ENCODE measurements at places on chromosomes 4 and X. TPM values are rescaled to one million over a fixed set of nuclear protein-coding genes. Genes with fewer than 3 reads are reported as not detected.

MAGEB10 gene
- total RNA-seq = not detected

CACNA1F gene
- 0.11 TPM for total RNA-seq

DNA sequence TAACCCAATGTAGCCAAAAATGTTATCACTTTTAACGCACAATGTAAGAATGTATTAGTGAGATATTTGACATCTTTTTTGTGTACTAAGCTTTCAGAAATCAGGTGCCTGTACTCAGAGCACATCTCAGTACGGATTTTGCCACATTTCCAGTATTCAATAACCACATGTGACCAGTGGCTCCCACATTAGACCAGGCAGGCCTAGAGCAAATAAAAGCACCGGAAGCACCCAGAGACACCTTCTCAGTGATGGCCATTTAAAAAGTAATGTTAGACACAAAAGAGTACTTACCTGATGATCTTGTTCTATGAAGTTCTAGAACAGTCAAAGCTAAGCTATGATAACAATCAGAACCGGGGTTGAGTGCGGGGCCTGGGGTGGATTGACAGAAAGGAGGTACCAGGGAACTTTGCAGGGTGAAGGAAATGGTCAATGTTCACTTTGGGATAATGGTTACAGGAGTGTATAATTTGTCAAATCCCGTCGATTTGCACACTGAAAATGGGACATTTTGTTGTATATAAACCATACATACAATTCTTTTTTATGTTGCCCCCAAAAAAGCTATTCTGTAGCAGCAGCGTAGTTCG is 1.2 kb downstream of the CTPS2 start:
- H3K4me3 ChIP-seq = peak overlapping the region; percentile 75
- peak overlapping the region; percentile 69 for H3K27ac ChIP-seq
- H3K4me1 ChIP-seq = peaks cover 10% of the 10 kb centered on the region
- H3K27me3 ChIP-seq = no peaks in the 10 kb centered on the region
- H3K36me3 ChIP-seq = no peaks in the 10 kb centered on the region

EPHA5 gene
- not detected for total RNA-seq

- peaks cover 54% of the 10 kb centered on the region for H3K4me1 ChIP-seq
- peak overlapping the region; percentile 87 for H3K27ac ChIP-seq
- H3K27me3 ChIP-seq = no peaks in the 10 kb centered on the region
Observed at GRCh38 chr4:152534541-152535359, 1.1 kb downstream of the FBXW7 start.

GRCh38 chrX:72040506-72040905 is 91.2 kb downstream of the RTL5 start:
- H3K36me3 ChIP-seq = no peaks in the 10 kb centered on the region
- H3K27ac ChIP-seq = no peak overlapping the region
- H3K4me1 ChIP-seq = no peaks in the 10 kb centered on the region
- DNase-seq = no peak
- H3K27me3 ChIP-seq = peaks cover 19% of the 10 kb centered on the region

GRCh38 chr4:151835467-151835866 is 74.7 kb upstream of the GATB start:
- H3K27me3 ChIP-seq = peaks cover 5% of the 10 kb centered on the region
- H3K4me1 ChIP-seq = no peaks in the 10 kb centered on the region

DNA sequence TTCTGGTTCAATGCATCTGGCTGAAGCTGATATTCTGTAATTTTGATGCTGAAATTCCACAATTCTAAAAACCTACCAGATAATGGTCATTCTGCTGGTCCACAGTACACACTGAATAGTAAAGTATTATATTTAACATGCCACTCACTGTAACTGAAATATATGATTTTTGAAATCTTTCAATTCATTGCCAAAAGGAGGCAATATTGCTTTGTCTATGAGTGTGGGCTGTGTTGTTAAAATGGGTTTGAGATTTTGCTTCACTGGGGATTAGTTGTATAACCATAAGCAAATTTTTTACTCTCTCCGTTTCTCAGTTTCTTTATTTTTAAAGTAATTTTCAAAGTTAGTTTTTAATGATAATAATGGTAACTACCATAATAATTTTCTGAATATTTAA is 1404.1 kb upstream of the IGFBP7 start:
- no peak for DNase-seq
- no peaks in the 10 kb centered on the region for H3K4me1 ChIP-seq
- H3K27me3 ChIP-seq = no peaks in the 10 kb centered on the region
- H3K27ac ChIP-seq = no peak overlapping the region
- H3K36me3 ChIP-seq = no peaks in the 10 kb centered on the region

- no peak overlapping the region for H3K27ac ChIP-seq
- H3K36me3 ChIP-seq = peaks cover 49% of the 10 kb centered on the region
- DNase-seq = no peak
- H3K4me1 ChIP-seq = peaks cover 16% of the 10 kb centered on the region
- H3K4me3 ChIP-seq = no peak overlapping the region
Observed at GRCh38 chr4:77745792-77746191, 73.4 kb downstream of the CNOT6L start.

FMR1NB gene
- not detected for total RNA-seq

Data from activated CD8-positive, alpha-beta T cell treated with anti-CD3 and anti-CD28 coated beads, Interleukin-2, amount 10 ng/mL, durations not matched to agents 7 days and 5 days (primary cell).